Activated T-cell treated with anti-CD3 and anti-CD28 coated beads for 4 hours (primary cell): ENCODE measurements at places on chromosomes 6 and 20.

GRCh38 chr6:137115658-137116057 is 57.8 kb downstream of the IL22RA2 start:
- no peak for DNase-seq

DNA sequence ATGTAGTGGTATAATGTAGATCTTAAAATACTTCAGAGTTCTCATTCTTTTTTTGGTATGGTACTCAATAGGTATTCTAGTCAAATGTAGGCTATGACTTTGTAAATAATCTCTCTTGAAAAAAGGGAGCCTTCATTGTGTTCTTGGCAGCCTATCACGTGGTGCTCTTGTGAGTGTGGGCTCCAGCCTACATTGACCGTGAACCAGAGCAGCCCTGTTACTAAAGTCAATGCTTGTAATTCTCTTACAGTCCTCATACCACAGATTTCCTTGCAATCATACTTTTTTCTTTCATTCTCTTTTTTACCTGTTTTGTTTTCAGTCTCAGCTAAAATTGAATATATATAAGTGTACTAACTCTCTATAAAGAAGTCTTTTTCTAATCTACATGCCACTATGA is 31.1 kb downstream of the ARID1B start:
- no peak for DNase-seq

DNA sequence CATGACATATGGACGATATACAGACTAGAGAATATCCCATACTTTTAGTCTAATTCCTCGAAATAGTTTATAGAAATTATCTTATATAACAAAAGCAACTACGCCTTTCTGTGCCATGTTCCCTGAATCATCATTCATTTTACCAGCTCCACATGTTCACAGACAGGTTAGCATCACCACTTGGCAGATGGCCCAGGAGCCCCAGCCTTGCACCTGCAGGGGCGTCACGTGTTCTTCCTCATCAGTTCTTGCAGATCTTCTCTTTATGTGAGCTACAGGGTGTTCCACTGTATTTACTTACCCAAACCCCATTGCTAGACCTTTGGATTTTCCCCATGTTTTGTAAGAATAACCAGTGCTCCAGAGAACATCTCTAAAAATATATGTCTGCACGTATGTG is 12.6 kb upstream of the BNIP5 start:
- no peak for DNase-seq

- DNase-seq: no peak
Measured at GRCh38 chr20:53937339-53937741, 133.1 kb downstream of the BCAS1 start.

GRCh38 chr20:382291-383115 is 1.9 kb downstream of the TRIB3 start:
- no peak for DNase-seq

DNA sequence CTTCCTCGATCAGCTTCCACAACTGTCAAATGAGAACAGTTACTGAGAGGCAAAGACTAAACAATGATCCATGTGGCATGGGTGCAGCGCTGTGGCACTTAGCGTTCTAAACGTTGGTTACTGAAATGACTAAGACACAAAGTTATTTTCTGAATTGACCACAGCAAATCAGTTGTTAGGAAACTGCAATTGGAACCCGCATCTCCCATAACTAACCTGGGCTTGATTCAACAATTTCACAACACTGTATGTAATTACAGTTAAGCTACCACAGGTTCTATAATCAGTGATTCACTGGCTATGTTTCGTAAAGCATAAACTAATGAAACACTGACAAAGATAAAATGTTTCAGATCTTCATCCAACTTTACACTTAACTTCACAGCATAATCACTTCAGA is 12.5 kb downstream of the WDR27 start:
- no peak for DNase-seq

DNA sequence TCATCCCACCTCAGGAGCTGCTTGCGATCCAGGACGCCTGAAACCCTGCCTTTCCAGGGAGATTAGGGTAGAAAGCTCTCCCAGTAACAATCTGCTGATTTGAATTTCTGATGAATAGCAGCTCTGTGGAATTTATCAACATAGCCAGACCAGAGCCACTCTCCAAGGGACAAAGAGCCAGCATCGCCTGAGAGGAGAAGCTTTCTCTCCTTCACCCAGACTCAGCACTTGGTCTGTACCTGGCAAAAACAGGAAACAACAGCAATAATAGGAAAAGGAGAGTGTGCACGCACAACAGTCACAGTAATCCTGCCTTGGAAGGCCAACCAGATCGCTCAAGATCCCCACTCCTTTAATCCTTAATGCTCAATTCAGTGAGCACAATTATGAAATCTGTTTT is 22.3 kb upstream of the ROS1 start:
- no peak for DNase-seq

GRCh38 chr6:131951576-131952230 is 531 bp upstream of the CCN2 start:
- DNase-seq: no peak

DNA sequence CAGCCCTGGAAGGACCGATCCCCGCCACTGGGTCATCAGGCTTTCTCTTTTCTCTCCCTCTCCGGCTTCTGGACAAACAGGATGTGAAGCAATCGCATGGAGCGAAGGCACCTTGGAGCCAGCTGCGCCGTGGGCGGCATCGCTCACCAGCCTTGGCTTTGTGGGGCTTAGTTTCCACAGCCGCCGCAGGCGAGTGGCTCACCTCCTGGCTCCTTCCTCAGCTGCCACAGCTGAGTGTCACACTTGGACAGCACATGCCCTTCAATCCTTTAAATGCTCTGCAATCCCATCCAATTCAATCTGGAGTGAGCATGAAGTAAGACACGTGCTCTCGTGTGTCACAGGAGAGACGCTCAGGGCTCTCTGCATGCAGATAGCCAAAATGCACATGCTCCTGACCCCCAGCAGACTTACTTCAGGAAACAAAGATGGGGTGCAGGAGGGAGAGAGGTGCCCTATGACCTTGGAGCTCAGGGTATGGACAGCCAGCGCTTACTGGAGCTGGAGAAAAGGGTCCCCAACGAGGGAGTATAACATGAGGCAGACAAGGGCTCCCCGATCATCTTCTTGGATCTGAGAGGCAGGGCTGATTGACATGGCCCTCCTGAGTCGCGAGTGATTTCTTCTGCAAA is 70.9 kb downstream of the BMP7 start:
- DNase-seq: no peak

GRCh38 chr20:23206061-23206460 is 119.9 kb upstream of the CD93 start:
- no peak for DNase-seq

GRCh38 chr6:12065321-12066140 is 53.4 kb downstream of the HIVEP1 start:
- DNase-seq: no peak

DNA sequence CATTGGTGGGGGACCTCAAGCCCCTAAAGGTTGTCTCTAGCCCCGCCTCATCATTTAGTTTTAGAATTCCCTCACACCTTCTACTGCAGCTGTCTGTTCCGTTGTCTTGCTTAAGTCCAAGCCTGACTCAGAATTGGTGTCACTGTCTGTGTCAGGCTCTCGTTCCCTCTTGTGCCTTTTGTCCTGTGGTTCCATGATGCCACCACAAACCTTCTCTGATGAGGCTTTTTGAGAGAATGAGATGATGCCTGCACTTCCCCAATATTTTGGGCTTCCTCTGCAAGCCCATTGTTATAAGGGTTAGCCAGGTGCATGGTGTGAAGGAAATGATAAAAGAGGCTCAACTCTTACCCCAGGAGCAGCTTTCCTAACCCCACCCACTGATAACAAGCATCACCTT is 8.1 kb upstream of the AKIRIN2 start:
- DNase-seq: no peak

DNA sequence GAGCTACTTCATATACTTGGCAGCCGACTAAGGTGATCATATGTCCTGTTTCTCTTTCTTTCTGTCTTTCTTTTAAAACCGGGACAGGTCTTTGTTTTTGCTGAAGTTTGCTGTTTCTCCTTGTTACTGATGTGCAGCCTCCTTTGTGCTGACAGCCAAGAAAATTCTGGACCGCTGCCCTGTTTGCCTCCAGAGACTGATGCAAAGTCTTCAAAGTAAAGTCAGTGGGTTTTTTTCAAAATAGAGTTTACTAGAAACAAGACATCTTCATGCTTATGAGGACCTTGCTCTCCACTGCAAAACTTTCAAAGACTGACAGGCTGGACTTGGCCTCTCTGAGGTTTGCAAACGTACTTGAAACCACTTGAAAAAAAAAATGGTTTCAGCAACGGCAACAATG is 510.5 kb upstream of the MAP3K7 start:
- DNase-seq: no peak

DNA sequence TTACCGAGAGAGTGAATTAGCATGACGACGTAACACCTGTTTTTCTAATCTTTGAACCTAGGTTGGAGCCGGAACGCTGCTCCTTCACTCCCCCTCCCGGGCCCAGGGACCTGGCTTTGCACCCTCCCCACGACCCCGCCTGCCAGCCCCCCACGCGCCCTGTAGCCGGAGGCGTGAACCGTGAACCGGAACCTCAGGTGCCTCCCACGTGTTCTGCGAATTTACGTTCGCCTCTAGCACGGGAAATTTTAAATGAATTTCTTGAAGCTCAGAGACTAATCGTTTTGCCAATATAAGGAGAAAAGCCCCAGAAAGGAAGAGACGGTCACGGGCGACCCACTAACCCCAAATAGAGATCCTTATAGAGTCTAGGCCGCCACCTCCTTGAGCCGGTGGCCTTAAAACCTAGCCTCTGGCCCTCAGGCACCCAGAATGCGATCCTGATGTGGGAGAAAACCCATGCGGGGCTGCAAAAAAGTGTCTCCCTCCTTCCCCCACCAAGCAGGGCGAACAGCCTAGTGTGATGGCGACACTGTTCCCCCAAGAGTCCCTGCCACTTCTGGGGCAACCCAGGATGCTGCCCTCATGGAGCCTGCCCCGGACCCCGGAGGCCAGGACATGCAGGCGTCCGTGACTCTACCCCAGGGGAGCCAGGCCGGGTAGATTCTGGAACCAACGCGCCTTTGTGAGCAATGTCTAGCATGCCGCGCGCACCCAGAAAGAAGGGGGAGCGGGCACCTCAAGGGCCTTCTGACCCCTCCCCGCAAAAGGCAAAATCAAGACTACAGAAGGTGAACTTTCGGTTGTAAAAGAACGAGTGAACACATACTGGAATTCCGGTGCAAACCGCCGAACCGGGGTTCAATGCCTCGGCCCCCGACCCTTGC is 2.7 kb upstream of the SIM1 start:
- DNase-seq: no peak

GRCh38 chr6:168314948-168315347 is 4.6 kb downstream of the DACT2 start:
- no peak for DNase-seq

- DNase-seq: no peak
Measured at GRCh38 chr6:72559067-72559466, 62.8 kb upstream of the KCNQ5 start.

- DNase-seq: no peak
Measured at GRCh38 chr20:17500826-17501225, 30.4 kb downstream of the BFSP1 start.

GRCh38 chr6:113271437-113271836 is 585.7 kb upstream of the MARCKS start:
- DNase-seq: no peak

DNA sequence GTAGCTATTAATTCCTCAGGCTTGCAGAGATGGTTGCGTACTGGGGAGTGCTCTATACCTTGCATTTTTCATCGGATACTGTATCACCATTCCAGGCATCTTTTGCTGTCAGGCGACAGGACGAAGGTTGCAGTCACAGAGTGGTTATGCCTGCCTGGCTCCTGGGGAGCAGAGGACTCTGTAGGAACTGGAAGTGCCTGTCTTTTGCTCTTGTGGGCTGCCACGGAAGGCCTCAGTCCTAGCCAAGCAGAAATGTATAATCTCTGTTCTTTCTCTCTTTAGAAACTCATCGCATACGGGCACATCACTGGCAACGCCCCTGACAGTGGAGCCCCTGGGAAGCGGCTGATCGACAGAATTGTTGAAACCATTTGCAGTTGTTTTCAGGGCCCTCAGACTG is 29.5 kb downstream of the ARFGEF2 start:
- no peak for DNase-seq

DNA sequence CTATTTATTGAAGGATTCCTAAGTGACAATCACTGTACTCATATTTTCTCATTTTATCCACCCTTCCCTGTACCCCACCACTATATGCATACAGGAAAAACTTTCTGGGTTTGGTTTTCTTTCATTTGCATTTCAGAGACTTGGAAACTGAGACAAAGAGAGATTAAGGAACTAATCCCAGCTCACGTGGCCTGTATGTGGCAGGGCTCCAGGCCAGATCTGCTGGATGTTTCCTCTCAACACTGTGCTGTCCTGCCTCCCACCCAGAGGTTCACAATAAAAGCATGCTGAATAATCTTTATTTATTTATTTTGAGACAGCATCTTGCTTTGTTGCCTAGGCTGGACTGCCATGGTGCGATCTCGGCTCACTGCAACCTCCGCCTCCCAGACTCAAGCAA is 50.2 kb downstream of the CEP162 start:
- no peak for DNase-seq

DNA sequence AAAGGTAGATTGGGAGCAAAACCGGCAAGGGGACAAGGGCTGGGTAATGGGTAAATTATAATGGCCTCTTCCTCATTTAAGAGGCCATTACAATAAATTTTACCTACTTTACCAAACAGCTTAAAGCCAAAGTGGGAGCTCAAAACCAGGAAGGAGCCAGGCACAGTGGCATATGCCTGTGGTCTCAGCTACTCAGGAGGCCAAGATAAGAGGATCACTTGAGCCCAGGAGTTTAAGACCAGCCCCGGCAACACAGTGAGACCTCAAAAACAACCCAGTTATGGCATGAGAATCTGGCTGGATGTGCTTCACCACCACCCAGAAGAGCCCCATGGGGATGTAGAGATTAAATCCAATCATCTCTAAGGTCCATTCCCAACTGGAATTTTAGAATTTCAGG is 52.9 kb upstream of the TAF8 start:
- DNase-seq: no peak

DNA sequence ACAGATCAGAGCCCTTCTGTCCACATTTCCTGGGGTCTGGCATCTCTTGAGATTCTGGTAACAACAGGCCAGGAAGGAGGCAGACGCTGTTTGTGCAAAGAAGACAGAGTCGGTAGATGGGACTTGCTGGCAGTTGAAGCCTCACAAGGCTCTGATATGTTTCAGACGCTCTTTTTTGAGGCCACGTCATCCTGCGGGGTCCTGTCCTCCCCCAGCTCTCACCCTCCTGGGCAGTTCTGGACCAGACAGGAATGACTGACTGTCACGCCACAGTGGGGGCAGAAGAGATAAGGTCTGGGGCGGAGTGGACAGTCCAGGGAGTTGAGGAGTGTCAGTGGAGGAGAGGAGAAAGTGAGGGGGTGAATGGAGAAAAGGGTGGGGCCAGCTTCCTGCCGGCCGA is 87.1 kb upstream of the SULF2 start:
- DNase-seq: no peak
